GM06990 (cell line): ENCODE measurements at places on chromosomes 12 and 14.
A peak's percentile ranks its signal among the peaks of the same experiment; 100 is the strongest.

DNA sequence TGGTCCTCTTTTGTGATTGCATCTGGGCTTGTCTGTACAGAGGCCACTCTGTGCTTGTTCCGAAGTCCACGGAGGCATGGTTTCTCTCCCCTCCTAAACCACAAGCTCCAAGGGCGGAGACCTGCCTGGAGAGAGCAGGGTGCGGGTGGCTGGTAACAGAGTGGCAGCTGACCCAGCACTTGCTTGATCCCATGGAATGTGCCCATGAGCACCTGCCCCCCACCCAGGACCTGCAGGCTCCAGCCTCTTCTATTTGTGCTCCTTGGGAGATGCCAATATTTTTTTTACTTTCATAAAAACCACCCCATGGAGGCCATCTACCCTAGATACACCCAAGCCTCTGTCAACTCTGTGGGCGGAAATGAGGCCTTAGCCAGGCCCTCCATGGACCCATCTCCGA, 104.7 kb downstream of the PRMT8 start:
- DNase-seq: no peak

- DNase-seq: no peak
Measured at GRCh38 chr12:27762757-27763156, 17.3 kb upstream of the KLHL42 start.

DNA sequence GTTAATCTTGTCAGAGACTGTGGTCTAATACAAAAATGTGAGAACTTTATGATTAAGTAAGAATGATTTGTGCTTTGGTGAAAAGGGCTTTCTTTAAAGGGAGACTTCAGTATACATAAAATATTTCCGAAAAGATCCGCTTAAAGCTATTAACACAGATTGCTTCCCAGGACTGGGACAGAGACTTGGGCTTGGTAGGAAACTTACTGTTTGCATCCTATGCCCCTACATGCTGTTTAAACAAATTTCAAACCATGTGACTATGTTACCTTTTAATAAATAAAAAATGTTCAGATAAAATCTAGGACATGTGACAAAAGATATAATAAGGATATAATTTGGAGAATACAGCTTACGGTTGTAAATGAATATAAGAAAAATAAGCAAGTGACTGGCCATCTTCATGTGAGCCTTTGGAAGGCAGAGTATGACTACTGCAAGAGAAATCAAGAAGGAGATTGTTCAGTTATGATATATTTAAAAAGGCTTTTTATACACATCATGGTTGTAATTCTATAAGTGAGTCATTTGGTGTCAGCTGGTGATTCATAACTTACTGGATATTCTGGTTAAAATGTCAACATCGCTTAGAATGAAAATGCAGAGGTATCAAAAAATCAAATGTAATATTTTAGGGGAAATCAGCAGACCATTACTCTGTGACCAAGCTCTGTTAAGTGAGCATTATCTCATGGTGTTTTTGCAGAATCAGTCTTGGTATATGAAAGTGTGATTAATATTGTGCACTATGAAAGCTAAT, 234.7 kb upstream of the E2F7 start:
- no peak for DNase-seq

GRCh38 chr12:25017336-25017735, 68.4 kb upstream of the BCAT1 start:
- DNase-seq: no peak

GRCh38 chr14:54175298-54175942, 218.8 kb upstream of the BMP4 start:
- no peak for DNase-seq

- no peak for DNase-seq
Measured at GRCh38 chr12:109768901-109769670, 55.5 kb downstream of the FAM222A start.

DNA sequence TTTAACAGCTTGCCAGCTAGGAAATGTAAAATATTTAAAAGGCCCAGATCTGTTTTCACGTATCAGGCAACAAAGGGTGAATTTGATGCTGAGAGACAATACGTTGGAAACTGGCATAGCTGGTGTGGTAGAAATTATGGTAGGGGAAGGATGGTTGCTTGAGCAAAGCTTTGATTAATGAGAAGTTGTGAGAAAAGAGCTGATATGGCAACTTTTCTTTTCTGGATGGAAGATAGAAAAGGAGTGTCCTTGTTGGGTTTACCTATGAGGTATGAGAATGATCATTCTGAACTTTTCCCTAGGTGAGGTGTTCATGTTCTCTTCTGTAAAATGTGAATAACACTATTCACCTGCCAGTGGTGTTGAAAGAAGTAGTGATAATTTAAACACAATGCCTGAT, 34.2 kb downstream of the ZNF641 start:
- DNase-seq: no peak

GRCh38 chr12:110073049-110073831, 24.9 kb upstream of the C12orf76 start:
- peak; percentile 24 for DNase-seq

DNA sequence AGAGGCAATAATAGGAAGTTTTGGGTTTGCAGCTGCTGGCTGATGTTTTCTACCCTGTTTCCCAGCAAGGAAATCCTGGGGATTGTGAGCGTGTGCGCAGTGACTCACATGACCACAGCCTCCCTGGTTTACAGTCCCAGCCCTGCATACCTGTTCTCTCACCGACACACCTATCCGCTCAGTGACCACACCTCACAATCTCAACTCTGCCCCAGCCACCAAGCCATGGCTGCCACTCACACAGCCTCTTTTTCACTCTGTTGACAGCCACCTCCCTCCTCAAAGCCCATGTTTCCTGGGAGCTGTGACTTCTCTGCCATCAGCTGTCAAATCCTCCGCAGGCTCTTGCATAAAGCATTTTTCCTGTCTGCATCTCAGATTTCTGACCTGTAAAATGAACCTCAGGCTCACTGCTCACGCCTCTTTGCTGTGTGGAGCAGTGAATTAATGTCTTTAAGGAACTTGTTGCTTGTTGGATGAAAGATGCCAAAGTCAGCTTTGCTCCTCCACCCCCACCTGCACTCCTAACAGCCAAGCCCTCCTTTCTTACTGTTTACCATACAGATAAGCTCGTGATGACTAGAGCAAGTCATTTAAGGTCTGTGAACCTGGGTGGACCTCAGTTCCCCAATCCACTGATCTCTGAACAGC, 43.5 kb downstream of the B4GALNT3 start:
- DNase-seq: no peak

GRCh38 chr12:118706437-118706836, 274.9 kb upstream of the SRRM4 start:
- no peak for DNase-seq

DNA sequence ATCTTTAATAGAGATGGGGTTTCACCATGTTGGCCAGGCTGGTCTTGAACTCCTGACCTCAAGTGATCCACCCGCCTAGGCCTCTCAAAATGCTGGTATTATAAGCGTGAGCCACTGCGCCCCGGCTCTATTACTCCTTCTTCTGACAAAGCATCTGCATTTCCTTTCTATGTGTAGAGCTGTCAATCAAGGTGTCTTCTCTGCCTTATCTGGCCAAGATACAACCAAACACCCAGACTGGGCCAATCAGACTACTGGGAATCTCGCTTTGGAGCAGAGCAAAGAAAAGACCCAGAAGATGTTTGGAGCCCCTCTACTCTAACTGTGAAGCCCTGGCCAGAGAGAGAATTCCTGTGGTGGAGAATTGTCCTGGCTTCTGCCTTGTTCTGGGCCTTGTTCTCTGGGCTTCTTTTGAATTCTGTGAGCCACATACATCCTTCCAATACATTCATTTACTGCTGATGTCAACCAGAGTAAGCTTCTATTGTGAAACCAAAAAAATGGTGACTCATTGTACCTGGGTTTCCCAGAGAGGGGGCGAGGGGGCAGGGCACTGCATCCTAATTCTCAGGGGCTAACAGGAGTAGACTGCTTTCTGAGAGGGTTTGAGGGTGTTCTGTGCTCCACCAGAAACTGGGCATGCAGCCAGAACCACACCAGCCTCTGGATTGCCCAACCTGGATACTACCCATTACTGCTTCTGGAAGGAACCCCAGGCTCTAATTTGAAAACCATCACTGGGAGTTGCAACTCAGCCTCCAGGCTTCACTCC, 18.8 kb upstream of the FLVCR2 start:
- DNase-seq: no peak

DNA sequence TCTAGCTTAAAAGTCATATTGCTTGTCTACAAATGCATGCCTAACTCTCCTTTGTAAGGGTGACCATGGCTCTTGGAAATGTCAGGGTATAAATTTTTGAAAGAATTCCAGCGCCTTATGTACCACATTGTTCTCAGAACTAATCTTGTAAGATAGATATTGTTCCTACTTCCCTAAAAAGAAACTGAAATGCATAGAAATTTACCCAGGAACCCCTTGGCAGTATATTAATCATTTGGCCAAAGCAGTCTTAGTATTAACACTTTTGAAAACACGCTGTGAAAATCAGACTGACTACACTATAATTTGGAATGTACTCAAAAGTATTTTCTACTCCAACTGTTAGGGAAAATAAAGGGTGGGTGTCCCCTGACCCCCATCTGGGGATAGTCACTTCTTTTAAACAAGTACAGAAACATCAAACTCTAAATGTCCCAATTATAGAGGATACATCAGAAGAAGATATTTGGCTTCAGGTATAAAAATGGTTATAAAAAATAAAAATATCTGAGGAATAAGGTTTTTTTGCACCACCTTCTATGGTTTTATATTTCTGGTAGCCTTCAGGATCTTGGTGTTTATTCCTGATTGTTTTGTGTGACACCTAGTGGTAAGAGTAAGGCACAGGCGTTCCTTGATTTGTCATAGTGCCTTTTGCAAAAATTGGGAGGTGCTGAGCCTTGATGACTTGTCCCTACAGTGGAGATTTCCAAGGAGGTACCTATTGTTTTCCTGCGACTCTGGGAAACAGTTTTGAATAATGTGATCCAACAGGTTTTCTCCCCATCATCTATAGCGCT, 2.2 kb upstream of the NFKBIA start:
- no peak for DNase-seq

- no peak for DNase-seq
Measured at GRCh38 chr12:106032623-106032925, 106.2 kb downstream of the NUAK1 start.

GRCh38 chr14:72928872-72929271, 2.6 kb downstream of the DCAF4 start:
- DNase-seq: no peak

GRCh38 chr12:5516371-5517241, 84.7 kb downstream of the NTF3 start:
- DNase-seq: no peak

DNA sequence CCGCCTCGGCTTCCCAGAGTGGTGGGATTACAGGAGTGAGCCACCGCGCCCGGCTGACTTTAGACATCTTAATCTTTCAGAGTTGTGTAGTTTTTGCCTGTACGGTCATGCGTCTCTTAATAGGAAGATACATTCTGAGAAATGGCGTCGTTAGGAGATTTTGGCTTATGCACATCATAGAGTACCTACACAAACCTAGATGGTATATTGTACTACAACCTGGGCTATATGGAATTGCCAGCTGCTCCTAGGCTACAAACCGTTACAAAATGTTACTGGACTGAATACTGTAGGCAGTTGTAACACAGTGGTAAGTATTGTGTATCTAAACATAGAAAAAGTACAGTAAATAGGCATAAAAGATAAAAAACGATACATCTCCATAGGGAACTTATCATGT, 1.3 kb downstream of the TSFM start:
- no peak for DNase-seq

DNA sequence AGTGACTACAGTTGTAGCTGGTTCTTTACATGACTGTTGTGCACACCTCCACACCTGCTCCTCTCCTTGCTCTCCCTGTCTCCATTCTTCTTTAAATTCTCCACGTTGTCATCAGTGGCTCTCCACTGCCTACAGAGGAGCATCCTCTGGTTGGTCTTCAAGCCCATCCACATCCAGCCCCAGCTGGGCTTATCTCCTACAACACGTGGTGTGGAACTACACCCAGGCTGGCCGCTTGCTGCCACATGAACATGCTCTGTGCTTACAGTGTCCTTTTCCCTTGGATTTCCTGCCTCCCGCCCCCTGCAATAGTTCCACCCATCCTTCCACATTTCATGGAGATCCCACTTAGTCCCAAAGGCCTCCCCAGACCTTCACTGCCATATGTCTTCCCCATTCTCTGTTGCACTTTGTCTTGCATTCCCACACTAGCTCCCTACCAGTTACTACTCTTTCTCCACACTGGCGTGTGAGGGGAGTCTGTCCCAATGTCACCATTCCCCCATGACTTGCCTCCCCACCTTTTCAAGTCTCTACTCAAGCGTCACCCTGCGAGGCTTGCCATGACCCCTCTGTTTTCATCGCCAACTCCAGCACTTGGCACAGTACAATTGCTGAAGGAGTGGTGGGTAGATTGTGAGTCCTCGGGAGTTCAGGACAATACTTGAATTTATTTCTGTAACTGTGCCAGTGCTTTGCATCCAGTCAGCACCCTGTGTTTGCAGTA, 9.8 kb upstream of the MCRS1 start:
- no peak for DNase-seq

DNA sequence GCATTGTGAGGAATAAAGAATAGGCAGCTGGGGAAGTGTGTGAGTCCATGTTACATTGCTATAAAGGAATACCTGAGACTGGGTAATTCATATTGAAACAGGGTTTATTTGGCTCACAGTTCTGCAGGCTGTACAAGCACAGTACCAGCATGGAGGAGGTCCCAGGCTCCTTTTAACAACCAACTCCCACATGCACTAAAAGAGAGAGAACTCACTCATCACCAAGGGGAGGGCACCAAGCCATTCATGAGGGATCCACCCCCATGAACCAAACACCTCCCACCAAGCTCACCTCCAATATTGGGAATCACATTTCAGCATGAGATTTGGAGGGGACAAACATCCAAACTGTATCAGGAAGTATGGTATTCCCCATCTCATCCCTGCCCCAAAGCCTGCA, 11.9 kb upstream of the DHRS4 start:
- DNase-seq: no peak

- DNase-seq: peak; percentile 53
Measured at GRCh38 chr12:66047411-66048021, 83.0 kb downstream of the LLPH start.

- no peak for DNase-seq
Measured at GRCh38 chr12:61385771-61386170, 874.4 kb upstream of the USP15 start.

GRCh38 chr12:130992979-130993538, 39.4 kb downstream of the ADGRD1 start:
- DNase-seq: no peak

GRCh38 chr12:18430425-18431048, 169.2 kb downstream of the PIK3C2G start:
- no peak for DNase-seq

DNA sequence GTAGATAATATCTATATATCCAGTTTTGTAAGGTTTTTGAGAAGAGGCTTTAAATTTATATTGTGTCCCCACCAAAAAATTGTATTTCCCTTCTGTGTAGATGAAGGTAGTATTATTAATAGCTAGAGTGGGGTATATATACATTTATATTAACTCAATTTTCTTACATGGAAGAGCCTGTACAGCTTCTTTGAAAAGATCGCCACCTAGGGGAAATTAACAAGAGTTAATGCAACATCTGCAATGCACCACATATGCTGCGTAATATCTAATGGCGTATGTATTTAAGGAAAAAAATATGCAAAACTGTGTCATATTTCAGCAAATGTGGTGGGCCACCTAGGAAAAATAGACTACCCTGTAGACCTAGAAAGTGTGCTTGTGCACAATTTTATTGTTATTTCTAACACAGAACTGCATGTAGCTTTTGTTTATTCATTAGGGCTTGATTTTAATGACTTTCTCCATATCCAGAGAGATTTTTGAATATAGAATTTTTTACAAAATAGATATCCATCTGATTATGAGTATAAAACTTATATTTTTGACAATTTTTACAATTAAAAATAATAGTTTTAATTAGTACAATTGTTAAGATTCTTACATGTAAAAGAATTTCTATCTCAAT, 14.0 kb downstream of the CCER1 start:
- no peak for DNase-seq

GRCh38 chr14:24903337-24903736, 146.6 kb downstream of the STXBP6 start:
- no peak for DNase-seq
